ENCODE measurements at places on chromosomes 4 and X.

DNA sequence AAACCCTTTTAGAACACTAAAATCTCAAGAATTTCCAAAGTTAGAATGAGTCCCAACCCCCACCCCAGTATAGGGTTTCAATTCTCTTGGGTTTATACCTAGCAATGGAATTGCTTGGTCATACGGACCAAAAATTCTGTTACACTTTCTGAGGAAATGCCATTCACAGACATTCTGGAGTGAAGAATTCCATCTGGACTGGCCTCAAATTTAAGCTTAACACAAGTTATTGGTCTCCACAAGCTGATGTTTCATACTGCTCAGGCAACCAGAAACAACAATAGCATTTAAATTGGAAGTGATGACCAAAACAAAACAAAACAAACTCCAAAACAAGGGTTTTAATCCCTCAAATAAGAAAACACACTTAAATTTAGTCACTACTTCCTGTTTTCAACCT is 51.1 kb downstream of the GPC4 start:
- peak; percentile 30 for DNase-seq
- no peaks in the 10 kb centered on the region for H3K27me3 ChIP-seq
- no peak overlapping the region for H3K27ac ChIP-seq

GRCh38 chr4:19983072-19983471 is 268.6 kb upstream of the SLIT2 start:
- peak overlapping the region; percentile 93 for H3K27ac ChIP-seq
- no peaks in the 10 kb centered on the region for H3K36me3 ChIP-seq
- no peaks in the 10 kb centered on the region for H3K27me3 ChIP-seq
- no peak overlapping the region for H3K4me3 ChIP-seq

DNA sequence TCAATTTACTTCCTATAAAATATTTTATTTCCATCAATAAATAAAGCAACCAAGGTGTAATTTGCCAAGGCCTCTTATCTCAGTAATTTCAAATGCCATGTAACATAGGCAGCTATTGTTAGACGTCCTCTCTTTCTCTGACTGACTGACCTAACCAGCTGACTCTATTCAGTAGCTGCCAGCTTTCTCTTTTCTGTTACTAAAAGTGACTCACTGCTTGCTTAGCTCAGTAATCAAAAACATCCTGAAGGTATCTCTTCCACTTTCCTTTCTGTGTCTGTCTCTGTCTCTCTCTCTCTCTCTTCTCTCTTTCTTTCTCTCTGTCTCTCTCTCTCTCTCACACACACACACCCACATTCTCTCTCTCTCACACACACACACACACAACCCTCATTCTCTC is 134.2 kb downstream of the SPOCK3 start:
- H3K27ac ChIP-seq, result no peak overlapping the region
- no peaks in the 10 kb centered on the region for H3K27me3 ChIP-seq
- no peaks in the 10 kb centered on the region for H3K4me1 ChIP-seq
- H3K4me3 ChIP-seq, result no peak overlapping the region
- H3K36me3 ChIP-seq, result no peaks in the 10 kb centered on the region
- DNase-seq, result peak; percentile 50

DNA sequence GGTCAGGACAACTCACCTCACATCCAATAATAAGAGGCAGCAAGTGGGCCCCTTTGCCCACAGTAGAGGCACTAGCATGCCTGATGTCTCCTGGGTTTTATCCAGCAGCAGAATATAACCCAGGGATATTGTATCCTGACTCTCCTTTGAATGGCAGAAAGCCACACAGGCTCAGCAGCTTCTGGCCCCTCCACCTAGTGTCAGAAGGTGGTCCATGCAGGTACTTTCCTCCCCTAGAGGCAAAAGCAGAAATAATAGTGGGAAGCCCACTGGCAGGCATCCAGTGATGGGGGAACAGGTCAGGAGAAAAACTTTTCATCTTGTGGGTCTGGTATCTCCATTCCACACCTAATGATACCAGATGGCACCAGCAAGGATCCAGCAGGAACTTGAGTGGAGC is 75.5 kb upstream of the IRS4 start:
- no peaks in the 10 kb centered on the region for H3K36me3 ChIP-seq
- no peak overlapping the region for H3K4me3 ChIP-seq
- H3K4me1 ChIP-seq, result no peaks in the 10 kb centered on the region
- no peak overlapping the region for H3K27ac ChIP-seq
- H3K27me3 ChIP-seq, result no peaks in the 10 kb centered on the region
- DNase-seq, result no peak

- no peak for DNase-seq
- H3K36me3 ChIP-seq, result no peaks in the 10 kb centered on the region
- H3K27me3 ChIP-seq, result peaks cover 2% of the 10 kb centered on the region
- H3K4me3 ChIP-seq, result no peak overlapping the region
Measured at GRCh38 chr4:82099928-82100579, 273.7 kb downstream of the HNRNPD start.

DNA sequence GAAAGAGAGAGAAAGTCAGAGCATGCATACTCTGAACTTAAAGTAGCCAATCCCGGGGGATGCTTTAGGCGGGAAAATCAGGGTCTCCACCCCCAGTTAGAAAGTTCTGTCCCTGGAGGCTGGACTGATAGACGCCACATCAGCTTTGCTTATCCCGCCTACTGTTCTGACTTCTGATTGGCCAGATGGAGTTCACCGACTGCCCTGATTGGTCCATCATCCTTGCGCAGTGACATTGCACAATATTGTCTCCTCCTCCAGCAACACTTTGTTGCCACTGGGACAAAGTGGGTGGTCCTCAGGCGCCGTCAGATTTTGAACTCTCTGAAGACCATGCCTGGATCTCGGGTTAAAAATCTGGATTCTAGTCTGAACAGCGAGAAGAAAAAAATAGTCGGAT is 50.3 kb downstream of the SSX3 start:
- H3K36me3 ChIP-seq, result no peaks in the 10 kb centered on the region
- no peaks in the 10 kb centered on the region for H3K27me3 ChIP-seq
- H3K4me1 ChIP-seq, result no peaks in the 10 kb centered on the region
- DNase-seq, result no peak

DNA sequence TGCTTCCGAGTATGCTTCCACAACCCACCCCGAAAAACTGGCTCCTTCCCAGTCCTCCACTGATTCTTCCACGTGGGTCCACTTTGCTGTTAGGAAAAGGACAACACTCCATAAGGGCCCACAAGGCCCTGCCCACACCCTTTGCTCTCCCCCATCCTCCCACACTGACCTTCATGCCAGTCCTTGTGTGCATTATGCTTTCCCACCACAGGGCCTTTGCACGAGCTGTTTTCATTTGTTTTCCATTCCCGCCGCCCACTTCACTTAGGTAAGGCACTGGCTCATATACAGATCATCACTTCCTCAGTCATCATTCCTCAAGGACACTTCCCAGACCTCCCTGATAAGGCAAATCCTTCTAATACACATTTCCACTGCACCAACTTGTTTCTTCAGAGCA is 16.8 kb upstream of the SEL1L3 start:
- H3K27ac ChIP-seq, result no peak overlapping the region
- no peaks in the 10 kb centered on the region for H3K27me3 ChIP-seq

DNA sequence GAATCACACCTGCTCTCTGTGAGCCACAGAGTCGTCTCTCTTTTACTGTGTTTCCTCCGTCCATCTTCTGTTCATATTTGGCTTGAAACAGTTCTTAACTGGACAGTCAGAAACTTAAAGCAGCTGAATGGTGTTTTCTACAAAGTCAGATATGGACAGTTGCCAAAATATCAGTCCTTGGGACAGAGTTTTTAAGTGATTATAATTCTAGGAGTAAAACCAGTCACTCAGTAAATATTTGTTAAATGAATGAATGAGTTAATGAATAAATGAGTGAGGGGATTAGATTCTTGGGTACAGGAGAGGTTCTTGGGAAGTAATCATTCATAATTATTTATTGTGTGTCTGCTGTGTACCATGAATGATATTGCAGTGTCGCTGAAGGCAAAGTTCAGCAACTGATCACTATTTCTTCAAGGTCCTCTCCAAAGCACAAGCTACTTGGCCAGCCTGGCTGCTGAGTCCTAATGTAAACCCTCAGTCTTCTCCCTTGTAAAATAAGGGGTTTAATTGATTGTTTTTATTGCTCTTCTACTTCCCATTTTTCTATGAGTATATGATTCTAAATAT is 5.5 kb upstream of the SCRG1 start:
- H3K27me3 ChIP-seq, result no peaks in the 10 kb centered on the region
- no peak overlapping the region for H3K4me3 ChIP-seq
- no peaks in the 10 kb centered on the region for H3K36me3 ChIP-seq
- no peaks in the 10 kb centered on the region for H3K4me1 ChIP-seq

DNA sequence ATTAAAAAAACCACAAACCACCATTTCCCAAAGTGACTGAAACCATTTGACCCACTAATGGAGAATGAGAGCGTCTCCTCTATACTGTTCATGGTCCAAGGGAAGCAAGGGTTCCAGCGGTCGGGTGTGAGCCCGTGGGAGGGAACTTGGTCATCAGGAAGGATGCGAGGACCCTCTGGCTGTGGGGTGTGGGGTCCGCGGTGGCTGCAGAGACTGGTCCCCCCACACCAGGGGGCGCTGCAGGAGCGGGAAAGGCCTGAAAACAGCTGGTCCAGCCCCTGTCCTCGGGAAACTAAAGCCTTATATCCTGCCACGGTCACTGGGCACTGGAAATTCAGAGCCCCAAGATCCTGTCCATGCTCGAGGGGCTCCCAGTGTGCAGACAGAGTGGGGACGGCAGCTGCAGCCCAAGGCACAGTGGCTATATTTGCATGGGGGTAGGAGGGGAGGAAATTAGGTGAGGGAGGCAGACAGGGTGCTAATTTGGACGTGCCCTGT is 4.3 kb downstream of the BLOC1S4 start:
- no peaks in the 10 kb centered on the region for H3K27me3 ChIP-seq
- H3K4me3 ChIP-seq, result no peak overlapping the region

GRCh38 chr4:115675719-115676118 is 562.3 kb upstream of the NDST4 start:
- H3K27me3 ChIP-seq, result no peaks in the 10 kb centered on the region
- no peaks in the 10 kb centered on the region for H3K36me3 ChIP-seq
- H3K4me3 ChIP-seq, result no peak overlapping the region
- no peak overlapping the region for H3K27ac ChIP-seq

- no peaks in the 10 kb centered on the region for H3K27me3 ChIP-seq
- H3K36me3 ChIP-seq, result no peaks in the 10 kb centered on the region
- H3K4me1 ChIP-seq, result peaks cover 30% of the 10 kb centered on the region
- no peak overlapping the region for H3K4me3 ChIP-seq
- no peak overlapping the region for H3K27ac ChIP-seq
Measured at GRCh38 chr4:40845154-40845835, 95.5 kb downstream of the NSUN7 start.

DNA sequence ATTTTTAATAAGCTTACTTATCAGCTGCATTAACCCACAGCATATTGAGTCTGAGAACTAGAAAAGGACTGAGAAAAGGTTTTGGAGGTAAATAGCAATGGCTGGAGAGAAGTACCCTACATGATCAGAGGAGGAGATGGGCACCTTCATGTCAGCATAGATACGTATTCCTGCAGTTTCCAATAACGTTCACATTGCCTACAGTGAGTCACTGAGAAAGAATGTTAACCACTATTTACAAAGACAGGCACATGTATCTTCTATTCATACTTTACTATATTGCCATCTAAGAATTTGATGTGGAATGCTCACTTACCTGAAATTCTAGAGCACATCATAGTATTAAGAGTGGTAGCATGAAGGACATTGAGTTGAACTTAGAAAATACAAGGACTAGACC is 92.5 kb downstream of the TLL1 start:
- H3K4me1 ChIP-seq, result no peaks in the 10 kb centered on the region
- no peak overlapping the region for H3K27ac ChIP-seq
- H3K27me3 ChIP-seq, result no peaks in the 10 kb centered on the region
- DNase-seq, result peak; percentile 2

DNA sequence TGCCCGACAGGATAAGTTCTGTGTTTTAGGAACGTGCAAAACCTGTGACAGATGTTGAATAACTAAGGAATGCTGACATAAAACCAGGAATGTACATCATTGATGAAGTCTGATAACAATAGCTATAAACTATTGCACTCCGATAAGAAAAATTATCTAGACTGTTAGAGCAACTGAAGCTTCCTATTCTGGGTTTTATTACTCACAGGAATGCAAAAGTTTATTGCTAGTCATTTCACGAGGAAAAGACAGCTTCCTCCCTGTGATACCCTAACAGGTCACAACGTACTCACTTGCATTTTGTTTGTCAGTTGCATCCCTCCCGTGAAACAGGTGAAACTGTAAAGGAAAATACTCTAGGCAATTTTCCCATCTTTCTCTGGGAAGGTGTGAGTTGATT is 65.9 kb downstream of the CLDN22 start:
- no peaks in the 10 kb centered on the region for H3K4me1 ChIP-seq
- H3K36me3 ChIP-seq, result peaks cover 20% of the 10 kb centered on the region
- no peak for DNase-seq
- no peaks in the 10 kb centered on the region for H3K27me3 ChIP-seq

DNA sequence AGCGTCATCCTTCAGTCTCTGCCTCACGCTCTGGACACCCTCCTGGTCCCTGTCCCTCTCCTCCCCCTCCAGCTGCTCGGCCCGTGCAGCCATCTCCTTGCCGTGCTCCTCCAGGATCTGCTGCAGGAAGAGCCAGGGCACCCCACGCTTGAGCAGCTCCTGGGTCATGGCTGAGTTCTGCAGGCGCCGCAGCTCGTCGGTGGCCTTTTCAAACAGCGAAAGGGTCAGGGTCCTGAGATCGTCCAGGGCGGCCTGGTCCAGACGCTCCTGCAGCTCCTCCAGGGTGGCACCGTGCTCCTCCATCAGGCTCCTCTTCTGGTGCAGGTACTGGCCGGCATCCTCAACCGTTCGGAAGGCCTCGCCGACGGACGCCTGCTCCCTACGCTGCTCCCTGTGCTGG is 85.8 kb downstream of the EVC2 start:
- H3K27ac ChIP-seq, result no peak overlapping the region
- no peaks in the 10 kb centered on the region for H3K4me1 ChIP-seq
- no peaks in the 10 kb centered on the region for H3K27me3 ChIP-seq
- H3K36me3 ChIP-seq, result peaks cover 21% of the 10 kb centered on the region
- H3K4me3 ChIP-seq, result no peak overlapping the region

DNA sequence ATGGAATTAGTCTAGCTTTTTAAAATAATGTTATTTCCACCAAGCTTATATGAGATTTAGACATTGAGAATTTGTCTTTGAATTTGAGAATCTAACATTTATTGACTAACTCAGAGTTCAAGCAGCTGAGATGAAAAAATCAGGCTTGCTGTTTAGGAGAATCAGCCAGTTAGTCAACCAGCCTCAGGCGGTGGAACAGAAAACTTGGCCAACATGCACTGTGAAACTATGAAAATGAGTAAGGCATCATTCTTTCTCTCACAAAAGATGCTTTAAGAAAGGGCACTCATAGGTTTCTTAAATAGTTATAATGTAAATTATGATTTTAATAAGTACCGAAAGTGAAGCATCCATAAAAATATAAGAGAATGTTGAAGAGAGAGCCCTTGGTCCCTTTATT is 84.2 kb downstream of the NFKB1 start:
- no peaks in the 10 kb centered on the region for H3K4me1 ChIP-seq
- no peaks in the 10 kb centered on the region for H3K27me3 ChIP-seq
- no peak for DNase-seq
- H3K36me3 ChIP-seq, result peaks cover 26% of the 10 kb centered on the region
- no peak overlapping the region for H3K27ac ChIP-seq
- no peak overlapping the region for H3K4me3 ChIP-seq

GRCh38 chr4:41160856-41161255 is 53.5 kb downstream of the APBB2 start:
- H3K36me3 ChIP-seq, result no peaks in the 10 kb centered on the region
